LoVo (cell line): ENCODE measurements at places on chromosomes 7 and 10.
A peak's percentile ranks its signal among the peaks of the same experiment; 100 is the strongest.

DNA sequence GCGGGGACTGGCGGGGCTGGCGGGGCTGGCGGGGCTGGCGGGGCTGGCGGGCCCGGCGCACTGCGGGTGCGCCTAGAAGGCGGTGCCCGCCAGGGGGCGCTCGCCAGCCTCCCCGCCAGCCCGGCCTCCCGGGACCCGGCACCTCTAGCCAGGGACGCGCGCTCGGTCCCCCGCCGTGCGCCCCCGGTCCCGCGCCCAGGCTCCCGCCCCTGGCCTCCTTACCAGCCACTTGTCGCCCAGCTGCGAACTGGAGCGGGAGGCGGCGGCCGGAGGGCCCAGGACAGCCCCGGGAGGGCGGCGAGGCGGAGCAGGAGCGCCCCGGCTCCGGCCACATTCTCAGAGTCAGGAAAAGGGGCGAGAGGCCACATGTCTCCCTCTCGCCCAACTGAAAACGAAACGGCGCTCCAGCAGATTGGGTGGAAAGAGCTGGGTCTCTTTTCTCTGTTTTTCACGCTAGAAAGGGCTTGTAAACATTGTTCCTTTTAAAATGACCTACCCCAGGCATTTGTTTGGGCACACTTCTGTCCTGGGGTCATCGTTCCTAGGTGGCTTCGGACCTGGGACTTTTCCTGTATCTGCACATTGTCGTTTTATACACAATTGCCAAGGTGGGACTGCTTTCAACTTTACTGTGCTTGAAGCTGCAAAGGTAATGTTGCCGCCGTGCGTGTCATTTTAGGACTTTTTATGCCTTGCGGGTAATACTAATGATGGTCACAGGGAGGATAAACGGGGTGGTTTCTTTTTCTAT lies 378 bp upstream of the PRKCQ start:
- DNase-seq: peak; percentile 82

- no peak for DNase-seq
Observed at GRCh38 chr7:25823571-25823970, 328.4 kb upstream of the NFE2L3 start.

DNA sequence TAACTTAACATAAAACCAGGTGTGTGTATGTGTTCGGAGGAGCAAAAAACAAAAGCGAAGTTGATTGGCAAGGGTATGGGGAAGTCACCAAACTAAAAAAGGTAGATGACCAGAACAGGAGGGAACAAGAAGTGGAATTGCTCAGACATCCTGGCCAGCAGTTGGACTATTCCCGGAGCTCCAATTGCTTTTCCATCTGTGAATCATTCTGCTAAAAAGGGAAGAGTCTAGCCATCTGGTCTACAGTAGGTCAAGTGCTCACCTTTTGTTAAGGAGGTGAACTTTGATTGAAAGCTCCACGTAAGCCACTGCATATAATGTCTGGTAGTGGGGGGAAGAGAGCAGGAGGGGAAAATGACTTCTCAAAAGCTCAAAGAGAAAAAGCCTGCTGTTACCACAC lies 50.0 kb upstream of the BET1 start:
- DNase-seq: no peak

GRCh38 chr10:57964351-57964750 lies 303.3 kb downstream of the IPMK start:
- DNase-seq: no peak

- no peak for DNase-seq
Observed at GRCh38 chr10:11404901-11405300, 206.5 kb downstream of the USP6NL start.

DNA sequence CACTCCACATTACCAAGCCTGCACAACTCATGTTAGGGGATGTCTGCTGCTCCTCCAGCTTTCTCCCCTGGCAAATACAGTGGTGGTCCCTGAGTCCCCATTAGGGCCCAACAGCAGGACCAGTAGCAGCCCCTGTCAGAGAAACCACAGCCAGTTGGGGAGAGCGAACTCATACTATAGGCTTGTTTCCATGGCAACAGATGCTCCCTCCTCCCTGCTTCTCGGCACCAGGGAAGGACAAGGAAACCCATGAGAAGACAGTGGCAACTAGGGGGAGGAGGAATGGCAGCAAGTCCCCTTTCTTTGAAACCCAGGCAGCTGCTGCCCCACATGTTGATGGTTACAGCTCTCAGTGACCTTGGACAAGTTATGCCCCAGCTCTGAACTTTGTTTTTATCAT lies 326.4 kb downstream of the KCNMA1 start:
- DNase-seq: no peak

DNA sequence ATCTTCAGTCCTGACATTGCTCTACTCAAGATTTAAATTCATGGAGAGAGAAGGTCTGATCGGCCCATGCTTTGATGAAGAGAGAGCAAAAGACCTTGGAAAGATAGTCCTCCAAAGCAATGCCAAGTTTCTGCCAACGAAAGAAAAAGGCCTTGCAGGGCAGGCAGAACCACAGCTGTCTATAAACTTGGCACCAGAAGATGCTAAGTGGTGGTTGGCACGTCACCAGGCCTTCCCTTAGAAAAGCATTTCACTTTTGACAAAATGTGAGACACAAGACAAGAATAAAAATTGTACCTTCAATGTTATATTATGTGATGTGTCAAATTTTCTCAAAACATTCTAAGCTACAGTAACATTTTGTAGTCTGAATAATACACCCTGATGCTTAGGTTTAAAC lies 42.0 kb upstream of the FGFR2 start:
- DNase-seq: no peak

DNA sequence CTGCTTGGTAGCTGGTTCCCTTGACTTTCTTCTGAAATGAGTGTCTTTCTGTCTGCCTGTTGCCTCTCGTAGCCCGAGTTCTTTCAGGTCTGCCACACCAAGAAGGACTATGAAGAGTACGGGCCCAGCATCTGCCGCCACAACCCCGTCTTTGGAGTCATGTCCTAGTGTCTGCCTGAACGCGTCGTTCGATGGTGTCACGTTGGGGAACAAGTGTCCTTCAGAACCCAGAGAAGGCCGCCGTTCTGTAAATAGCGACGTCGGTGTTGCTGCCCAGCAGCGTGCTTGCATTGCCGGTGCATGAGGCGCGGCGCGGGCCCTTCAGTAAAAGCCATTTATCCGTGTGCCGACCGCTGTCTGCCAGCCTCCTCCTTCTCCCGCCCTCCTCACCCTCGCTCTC lies 94.8 kb downstream of the ACTR3B start:
- DNase-seq: no peak
